ENCODE measurements at places on chromosomes 12 and 14.

DNA sequence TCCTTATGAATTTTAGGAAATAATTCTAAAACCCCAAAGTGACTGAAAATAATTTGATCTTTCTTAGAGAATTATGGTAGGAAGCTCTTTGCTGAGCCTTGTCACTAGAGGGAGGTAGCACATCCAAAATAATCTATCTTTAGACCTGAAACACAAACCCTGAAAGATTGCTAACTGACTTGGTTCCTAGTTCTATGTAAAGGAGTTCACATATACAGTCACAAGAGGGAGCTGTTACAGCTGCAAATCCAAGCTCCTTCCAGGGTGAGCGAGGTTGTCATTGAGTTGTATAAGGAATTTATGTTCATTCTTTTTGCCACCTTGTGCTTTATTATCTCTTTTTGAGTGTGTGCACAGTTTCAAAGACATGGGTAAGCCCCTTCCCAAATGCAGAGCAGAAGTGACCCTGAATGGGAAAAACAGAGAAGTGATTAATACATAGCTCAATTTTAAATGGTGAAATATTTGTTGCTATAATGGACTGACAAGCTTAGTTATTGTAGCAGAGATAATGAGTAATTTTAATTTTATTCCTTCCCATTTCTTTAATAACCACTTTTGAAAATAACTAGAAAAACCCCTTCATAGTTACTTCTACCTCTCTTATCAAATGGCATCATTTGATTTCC is 387.9 kb downstream of the DAD1 start:
- peak; percentile 71 for DNase-seq

DNA sequence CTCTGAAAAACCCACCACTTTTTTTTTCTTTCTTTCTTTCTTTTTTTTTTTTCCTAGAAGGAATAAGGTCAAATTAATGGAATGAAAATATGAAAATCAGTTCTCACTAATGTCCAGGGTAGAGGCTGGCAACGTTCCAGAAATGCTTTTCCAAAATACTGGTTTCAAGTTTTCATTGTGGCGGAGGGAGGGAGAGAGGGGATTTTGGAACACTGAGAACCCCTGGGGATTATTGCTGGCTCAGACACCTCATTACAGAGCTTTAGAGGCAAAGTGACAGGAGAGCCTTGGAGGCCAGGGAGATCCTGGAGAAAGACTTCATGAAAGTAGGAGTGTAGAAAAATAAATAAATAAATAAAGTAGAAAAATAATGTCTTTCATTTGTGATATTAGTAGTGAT is 45.4 kb downstream of the ALX1 start:
- DNase-seq: no peak

DNA sequence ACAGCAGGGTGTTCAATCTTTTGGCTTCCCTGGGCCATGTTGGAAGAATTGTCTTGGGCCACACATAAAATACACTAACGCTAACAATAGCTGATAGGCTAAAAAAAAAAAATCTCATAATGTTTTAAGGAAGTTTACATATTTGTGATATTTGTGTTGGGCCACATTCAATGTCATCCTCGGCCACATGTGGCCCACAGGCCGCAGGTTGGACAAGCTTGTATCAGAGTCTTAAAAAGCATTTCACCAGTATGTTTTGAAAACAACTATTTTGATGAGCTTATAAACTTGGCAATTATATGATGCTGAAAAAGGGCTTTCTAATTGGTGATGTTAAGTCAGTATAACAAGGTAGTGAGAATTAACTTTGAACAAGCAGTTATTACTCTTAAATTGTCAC is 78.9 kb downstream of the PIK3C2G start:
- no peak for DNase-seq

DNA sequence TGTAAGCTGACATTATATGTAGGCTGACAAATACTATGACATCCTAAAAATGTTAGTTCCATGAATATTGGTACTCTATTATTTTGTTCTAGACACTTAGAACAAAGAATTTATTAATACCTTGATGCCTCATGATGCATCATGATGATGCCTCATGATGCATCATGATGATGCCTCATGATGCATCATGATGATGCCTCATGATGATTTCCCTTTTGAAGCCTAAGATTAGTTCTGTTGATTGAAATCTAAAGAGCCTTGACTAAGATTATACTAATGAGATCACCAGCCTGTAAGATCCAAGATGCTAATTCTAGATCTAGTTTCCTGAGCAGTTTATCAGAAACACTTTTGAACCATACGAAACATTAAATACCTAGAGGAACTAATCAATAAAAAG is 4.6 kb upstream of the CEP128 start:
- no peak for DNase-seq

- no peak for DNase-seq
These were observed 26.8 kb downstream of the NAA30 start for GRCh38 chr14:57417228-57417627.

DNA sequence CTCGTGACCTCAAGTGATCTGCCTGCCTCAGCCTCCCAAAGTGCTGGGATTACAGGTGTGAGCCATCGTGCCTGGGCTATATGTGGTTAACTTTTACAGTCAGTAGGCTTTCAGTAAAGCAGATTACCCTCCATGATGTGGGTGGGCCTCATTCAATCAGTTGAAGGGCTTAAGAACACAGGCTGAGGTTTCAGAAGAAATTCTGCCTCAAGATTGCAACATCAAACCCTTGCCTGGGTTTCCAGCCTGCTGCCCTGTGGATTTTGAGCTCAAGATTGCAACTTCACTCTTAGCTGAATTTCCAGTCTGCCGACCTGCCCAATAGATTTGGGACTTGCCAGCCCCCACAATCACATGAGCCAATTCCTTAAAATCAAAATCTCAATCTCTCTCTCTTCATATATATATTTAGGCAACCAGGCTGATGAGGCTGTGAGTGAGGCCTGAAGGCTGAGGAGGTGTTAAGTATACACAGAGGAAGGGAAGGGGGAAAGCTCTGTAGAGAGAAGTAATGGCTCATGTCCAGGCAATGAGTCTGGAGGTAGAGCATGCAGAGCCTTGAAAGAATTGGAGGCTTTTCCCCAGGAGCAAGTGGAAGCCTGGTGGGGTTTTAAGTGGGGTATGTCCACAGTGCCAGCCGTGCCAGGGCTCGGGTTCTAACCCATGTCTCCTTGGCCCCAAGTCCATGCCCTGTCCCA is 33.3 kb upstream of the ACTN1 start:
- DNase-seq: no peak

DNA sequence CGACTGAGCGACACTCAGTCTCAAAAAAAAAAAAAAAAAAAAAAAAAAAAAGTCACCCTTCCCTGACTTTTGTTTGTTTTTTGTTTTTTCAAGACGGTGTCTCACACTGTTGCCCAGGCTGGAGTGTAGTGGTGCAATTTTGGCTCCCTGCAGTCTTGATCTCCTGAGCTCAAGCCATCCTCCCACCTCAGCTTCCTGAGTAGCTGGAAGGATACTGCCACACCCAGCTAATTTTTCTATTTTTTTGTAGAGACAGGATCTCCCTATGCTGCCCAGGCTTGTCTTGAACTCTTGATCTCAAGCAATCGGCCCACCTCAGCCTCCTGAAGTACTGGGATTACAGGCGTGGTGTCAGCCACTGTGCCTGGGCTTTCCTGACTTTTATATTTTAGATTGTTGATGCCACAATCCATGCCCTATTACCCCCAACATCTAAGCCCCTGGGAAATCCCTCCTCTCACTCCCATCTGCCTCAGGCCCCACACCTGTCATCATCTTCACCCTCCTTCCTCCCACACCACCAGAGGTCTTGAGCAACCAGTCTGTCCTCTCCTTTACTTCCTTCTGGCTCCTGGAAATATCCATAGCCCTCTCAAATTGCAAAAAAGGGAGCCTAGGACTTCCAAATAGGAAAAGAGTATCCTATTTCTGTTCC is 7.8 kb downstream of the IKZF4 start:
- DNase-seq: no peak

DNA sequence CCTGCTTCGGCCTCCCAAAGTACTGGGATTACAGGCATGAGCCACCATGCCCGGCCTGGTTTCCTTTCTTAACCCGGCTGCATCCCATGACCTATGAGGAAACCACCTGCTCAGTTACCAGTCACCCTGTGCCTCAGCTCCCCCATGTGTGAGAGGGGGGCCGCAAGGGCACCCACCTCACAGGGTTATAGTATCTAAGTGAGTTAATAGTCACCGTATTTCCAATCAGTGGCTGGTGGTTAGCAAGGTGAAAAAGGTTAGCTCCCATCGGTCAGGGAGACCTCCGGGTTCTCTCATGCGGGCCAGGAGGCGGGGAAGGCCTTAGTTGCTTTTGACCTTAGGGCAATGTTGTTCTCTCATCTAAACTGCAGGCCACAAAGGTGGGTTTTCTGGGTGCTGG is 6.7 kb downstream of the LRP1 start:
- DNase-seq: no peak

GRCh38 chr12:69309461-69309860 is 38.7 kb upstream of the LYZ start:
- no peak for DNase-seq

DNA sequence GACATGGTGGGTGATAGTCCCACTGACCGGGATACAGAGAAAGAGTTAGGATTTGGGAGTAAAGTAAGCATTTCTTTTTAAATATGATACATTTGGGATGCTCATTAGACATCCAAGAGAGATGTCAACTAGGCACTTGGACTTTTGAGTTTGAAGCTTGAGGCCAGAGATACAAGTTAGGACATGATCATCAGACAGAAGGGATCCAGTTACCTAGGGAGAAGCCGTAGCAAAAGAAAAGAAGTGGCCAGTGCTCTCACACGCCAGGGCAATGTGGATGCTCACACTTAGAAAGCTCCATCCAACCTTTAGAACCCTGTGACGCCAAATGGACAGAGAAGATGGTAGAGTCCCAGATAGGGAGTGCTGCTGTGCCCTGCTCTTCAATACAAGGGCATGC is 14.0 kb upstream of the STON2 start:
- DNase-seq: no peak

DNA sequence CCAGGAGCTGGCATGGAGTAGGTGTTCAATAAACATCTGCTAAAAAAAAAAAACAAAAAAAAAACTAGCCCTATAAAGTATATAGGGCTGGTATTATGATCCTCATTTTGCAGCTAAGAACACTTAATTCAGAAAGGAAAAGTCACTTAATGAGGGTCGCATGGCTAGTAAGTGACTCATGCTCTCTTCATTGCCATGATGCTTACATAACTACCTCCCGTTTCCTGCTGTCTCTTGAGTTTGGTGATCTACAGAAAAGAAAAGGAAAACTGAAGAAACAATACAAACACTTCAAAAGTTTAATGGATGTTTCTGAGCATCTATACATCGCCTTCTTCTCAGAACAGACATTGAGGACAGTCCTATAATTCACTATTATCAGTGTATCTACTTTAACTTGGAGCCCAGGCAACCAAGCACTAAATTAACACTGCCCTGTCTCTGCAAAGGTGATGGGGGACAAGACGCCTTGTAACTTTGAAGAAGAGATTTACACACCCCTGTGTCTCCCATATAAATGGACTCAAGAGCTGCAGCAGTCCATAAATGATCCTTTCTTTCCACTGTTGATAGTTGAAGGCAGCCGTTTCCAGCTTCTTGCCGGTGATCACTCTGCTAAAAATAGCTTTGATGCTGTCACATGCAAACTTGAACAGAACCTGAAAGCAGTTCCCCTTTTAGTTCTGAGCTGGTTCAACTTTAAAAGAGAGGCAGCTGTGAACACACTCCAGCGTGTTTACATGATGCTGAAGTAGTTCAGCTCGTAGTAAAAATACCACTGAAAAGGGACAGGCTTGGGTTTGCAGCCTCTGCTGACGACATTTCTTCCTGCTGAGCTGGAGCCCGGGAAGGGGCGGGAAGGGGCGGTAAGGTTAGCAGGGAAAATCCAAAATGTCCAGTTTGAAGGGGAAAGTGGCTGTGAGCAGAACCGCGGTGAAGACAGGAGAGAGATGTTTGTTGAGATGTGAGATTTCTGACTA is 113.3 kb downstream of the FOXN3 start:
- DNase-seq: peak; percentile 69

DNA sequence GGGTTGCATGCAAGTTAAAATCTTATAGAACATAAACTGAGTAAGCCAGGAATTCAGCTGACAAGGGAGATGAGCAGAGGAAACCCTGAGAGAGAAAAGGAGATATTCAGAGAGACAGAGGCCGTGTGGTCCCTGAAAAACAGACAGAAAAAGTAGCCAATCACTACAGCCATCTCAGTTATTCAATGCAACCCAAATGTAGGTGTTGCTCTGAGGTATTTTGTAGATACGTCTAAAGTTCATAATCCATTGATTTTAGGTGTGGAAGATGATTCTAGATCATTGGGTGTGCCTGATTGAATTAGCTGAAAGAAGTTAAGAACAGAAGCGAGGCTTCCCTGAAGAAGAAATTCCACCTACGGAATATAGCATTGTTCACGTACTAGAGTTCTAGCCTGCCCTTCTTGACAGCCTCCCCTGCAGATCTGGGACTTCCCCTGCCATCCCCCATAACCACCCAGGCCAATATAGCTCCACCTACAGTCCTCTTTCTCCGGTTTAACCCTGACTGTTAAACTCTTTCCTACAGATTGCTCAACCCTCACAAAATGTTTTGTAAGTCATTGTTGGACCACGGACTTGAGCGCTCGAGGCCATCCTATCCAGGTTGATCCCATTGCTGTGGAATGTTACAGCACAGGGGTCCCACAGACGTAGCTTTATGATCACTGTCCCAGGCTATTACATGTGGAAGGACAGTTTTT is 21.7 kb downstream of the AICDA start:
- no peak for DNase-seq

DNA sequence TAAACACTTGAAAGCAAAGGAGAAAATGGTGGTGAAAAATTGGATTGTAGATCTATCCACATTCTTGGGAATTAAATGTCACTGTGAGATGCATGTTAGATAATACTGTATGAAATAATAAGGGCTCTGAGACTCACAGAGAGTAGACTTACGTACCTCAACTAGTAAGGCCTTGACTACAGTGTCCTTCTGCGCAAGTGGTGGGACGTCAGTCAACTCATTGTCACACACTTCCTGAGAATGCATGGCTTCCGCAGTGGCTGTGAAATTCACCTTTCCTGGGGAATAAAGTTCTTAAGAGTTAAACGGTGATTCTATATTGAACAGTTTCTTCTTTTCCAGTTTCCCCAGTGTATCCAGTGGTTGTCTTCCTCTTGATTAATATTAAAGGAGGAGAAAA is 32.6 kb upstream of the PZP start:
- DNase-seq: no peak

DNA sequence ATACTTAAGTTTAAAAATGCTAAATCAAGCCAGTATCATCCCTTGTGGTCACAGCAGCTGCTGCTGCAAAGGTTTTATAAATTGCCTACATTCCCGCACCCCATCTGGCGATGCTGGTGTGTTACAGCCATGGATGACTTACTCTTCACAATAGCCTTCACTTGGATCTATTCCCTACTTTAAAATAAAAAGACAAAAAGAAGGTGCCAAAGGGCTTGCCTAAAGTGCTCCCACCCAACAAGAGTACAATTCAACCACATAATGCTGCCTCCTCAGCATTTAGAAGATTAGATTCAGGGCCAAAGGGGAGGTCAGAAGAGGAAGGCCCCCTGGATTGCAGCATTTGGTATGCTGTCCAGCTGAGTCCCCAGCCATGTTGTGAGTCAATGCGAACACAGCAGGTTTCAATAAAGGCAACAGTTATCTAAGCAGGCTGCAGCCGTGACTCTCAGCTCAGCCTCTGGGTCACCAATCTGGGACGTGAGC is 176.1 kb downstream of the DAD1 start:
- peak; percentile 87 for DNase-seq

Measured in fibroblast of upper back skin (primary cell).